ENCODE measurements at places on chromosomes 12 and 14. TPM values are rescaled to one million over a fixed set of nuclear protein-coding genes. Genes with fewer than 3 reads are reported as not detected.

DNA sequence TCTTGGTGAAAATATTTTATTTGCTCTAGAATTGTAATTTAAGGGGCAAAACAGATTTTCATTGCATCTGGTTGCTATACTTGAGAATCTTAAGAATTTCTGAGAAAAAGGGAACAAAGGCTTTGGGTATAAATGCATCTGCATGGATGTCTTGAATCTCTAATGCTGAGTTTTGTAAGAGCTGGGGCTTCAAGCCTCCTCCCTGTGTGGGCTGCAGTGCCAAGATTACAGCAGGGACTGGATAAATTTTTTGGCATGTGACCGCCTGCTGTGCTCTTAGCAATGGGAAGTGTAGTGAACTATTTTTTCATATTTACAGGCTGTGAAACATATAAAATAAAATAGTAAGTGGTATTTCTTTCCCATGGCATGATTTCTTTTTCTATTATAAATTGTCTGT is 70.0 kb downstream of the SLC38A6 start:
- no peak for DNase-seq

GRCh38 chr12:38904537-38905479 is 583 bp downstream of the CPNE8 start:
- peak; percentile 22 for DNase-seq

- DNase-seq: no peak
Observed at GRCh38 chr14:45267071-45267470, 14.1 kb upstream of the MIS18BP1 start.

DNA sequence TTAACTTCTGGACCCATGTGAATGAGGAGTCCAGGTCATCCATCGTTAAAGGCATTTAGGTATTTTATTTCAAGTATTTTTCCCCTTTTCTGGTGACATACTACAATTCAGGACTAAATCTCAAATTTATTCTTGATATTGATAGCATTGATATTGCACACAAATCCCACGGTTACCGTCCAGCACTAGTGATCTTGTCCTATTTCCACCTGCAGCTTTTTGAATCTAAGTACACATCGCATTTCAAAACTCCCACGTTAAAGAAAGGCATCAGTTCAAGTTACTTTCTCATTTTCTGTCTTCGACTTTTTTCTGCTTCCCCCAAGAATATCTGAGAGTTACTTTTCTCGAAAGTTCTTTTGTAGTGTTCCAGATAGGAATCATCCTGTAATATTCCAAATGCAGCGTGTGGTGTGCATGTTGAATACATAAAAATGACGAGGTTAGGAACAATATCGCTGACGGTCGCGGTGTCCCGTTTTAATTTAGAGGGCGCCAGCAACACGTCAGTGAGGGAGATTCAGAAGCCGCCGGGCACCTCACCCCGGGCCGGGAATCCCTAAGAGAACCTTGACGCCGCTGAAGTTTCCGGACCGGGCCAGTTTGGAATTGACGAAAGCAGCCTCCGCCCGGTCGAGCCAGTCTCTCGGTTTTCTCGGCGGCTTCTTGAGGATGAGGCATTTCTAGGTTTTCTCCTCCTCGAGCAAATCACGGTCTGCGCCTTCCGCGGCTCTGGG is 569 bp upstream of the RGS6 start:
- peak; percentile 10 for DNase-seq

DNA sequence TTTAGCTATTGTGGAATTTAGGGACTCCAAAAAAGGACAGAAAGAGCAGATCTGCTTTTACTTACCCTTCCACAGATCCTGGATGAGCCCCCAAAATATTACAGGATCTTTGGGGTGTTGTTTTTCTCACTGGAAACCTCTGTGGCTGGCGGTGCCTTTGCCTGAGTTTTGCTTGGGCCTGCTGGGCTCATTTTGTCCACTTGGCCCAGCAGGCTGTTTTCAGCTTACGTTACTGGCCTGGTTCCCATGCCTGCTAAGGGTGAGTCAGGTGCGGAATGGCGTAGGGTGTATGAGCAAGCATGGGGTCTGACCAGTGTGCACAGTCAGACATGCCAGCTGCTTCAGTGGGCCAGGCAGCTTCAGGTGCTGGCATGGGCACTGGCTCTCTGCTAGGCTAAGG is 45.8 kb downstream of the HSD17B6 start:
- no peak for DNase-seq

DNA sequence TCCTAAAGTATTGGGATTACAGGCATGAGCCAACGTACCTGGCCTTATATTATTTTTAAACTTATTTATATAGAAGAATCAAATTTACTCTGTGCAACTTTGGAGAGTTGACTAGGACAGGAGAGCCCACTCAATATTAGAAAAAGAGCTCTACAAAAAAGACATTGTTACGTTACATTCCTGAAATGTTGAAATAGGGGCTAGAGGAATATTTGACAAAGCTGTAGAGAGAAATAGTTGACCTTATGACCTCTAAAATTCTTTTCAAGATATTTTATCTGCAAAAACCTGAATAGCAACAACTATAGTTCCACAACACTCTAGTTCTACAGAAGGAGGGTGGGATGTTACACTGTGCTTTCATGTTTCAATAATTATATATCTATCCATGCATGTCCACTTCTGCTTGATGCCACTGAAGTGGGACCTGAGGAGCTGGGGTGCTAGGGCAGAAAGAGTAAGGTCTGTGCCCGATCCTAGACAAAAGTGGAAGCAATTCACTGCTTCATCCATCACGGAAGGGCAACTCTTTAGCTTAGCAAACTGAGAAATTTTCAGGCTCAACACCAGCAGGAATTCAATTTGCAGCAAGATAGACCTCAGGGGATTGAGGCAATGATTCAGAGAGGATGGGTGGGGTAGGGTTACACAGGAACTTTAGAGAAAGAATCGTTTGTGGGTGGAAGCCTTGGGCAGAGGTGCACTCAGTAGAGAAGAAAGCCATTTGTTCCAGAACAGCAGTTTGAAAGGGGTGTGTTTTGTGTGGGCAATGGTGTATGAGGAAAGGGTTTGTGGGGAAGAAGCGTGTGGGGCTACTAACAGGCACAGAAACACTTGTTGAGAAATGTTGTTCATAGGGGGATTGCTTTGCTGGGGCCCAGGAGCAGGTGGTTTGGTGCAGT is 16.0 kb upstream of the RNASE10 start:
- no peak for DNase-seq

DNA sequence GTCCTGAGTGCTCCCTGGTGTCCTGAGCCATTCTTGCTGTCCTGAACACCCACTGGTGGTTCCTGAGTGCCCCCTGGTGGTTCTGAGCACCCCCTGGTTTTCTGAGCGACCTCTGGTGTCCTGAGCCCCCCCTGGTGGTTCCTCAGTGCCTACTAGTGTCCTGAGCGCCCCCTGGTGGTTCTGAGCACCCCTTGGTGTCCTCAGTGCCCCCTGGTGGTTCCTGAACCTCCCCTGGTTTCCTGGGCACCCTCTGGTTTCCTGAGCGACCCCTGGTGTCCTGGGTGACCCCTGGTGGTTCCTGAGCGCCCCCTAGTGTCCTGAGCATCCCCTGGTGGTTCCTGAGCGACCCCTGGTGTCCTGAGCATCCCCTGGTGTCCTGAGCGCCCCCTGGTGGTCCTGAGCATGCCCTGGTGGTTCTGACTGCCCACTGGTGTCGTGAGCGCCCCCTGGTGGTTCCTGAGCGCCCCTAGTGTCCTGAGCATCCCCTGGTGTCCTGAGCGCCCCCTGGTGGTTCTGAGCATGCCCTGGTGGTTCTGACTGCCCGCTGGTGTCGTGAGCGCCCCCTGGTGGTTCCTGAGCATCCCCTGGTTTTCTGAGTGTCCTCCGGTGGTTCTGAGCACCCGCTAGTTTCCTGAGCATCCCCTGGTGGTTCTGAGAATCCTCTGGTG is 473.1 kb downstream of the TMEM121 start:
- no peak for DNase-seq

GRCh38 chr12:105030820-105031807 is 45.0 kb downstream of the NOPCHAP1 start:
- DNase-seq: no peak

- DNase-seq: no peak
Observed at GRCh38 chr12:26564391-26564790, 268.6 kb downstream of the ITPR2 start.

DNA sequence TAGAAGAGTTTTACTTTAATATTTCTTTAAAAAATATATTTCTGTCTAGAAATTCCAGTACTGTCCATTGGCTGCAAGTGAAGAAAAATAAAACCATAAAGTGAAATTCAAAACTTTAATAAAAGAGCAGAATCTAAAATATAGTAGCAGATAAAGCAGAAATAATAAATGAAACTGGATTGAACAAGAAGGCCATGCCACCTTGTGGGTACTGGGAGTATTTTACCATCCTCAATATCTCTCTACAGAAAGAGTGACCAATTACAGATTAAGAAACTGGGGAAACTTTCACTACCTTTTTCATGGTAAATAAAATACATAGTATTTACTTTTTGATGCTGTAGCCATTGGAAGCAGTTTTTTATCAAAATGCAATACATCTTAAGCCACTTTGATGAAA is 220.5 kb downstream of the BCAT1 start:
- DNase-seq: peak; percentile 2

DNA sequence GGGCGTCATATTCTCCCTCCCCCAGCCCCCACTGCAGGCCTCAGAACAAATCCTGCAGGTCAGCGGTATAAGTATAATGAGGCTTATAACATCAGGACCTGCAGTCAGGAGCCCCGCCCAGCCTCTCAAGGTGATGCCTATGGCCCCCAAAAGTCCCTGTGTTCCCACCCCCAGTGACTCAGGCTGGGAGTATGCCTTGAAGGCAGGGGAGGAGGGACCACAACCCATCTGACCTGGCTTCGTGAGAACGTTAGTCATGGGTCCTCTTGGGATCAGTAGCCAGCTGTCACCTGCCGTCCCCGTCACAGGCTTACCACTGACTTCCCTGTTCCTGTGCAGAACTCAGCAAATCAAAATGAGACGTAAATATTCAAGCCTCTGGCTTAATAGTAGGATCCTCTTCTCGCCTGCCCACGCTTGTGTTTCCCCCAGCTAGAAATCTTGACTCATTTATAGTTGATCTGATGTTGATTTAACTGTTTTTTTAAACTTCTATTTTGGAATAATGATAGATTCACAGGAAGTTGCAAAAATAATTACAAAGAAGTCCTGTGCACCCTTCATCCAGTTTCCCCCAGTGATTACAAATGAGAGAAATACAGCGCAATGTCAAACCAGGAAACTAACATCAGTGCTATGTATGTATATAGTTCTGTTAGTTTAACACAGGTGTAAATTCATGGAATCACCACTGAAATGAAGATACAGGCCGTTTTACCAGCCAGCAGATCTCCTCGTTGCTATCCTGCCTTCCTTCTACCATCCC is 107.5 kb downstream of the ADGRD1 start:
- no peak for DNase-seq

- DNase-seq: no peak
Observed at GRCh38 chr12:4985820-4986219, 57.9 kb upstream of the KCNA5 start.

Gene FAM90A1
- polyA plus RNA-seq: 1.4 TPM

Gene DBX2
- polyA plus RNA-seq: 0.07 TPM

Gene TAS2R7
- polyA plus RNA-seq: not detected

Gene SLC41A2
- polyA plus RNA-seq: 5.6 TPM

Gene INSM2
- not detected for polyA plus RNA-seq

Data from right renal pelvis (tissue), 4 donors.